ENCODE measurements at places on chromosomes 7 and 10.

- DNase-seq: no peak
Observed at GRCh38 chr7:4880218-4880617, 3.3 kb downstream of the RADIL start.

DNA sequence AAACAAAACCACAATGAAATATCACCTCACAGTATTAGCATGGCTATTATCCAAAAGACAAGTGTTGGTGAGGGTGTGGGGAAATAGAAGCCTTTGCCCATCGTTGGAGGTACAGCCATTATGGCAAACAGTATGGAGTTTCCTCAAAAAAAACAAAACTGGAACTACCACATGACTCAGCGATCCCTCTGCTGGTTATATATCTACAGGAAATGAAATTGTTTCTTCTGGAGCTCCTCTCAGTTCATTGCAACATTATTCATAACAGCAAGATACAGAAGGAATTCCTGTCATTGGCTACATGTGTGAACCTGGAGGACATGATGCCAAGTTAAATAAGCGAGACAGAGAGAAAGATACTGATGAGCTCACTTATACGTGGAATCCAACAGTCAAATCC is 2.4 kb upstream of the UBE3C start:
- peak; percentile 7 for DNase-seq

DNA sequence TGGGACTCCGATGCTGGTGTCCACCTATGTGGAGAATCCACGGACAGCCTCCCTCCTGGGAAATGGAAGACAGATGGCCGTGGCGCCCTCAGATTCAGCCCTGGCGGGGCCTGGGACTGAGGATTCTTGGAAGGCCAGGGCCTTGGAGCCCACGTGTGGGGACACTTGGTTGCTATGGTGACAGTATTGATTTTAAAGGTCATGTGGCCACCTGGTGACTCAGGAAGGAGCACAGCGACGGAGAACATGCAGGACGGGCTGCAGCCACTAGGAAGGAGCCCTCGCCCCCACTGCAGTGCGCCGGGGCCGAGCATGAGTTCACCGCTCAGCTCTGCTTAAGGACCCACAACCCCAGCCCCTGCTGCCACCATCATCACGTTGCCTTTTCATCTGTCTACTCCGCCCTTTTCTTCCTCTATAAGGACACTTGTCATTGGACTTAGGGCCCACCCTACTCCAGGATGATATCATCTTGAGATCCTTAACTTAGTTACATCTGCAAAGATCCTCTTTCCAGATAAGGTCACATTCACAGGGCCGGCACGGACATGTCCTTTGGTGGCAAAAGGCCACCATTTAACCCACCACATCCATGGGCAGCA is 3.7 kb upstream of the STK32C start:
- DNase-seq: no peak

DNA sequence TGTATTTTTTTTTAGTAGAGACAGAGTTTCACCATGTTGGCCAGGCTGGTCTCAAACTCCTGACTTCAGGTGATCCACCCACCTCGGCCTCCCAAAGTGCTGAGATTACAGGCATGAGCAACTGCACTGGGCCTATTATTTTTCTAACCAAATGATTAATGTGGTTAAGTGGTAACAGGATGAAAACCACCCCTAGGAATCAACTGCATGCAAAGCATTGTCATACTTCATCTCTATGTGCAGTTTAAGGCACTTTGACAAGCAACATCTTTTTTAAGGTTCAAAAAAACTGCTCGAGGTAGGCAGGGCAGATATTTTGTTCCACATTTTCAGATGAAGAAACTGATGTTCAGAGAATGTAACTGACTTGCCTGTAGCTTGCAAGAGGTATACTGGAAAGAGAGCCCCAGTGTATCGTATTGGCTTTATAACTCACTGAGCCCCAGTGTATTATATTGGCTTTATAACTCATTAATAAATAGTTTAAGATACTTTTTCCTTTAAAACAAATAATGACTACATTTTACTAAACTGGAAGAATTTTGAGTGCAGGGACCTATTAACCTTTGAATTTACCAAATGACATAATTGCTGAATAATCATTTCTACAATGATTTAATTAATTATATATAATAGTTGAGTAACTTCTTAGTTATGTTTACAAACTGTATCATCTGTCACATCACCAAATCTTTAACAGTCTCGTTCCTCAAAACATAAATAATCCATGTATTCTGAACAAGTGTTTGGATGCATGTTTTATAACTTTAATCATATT is 38.1 kb downstream of the RTKN2 start:
- no peak for DNase-seq

DNA sequence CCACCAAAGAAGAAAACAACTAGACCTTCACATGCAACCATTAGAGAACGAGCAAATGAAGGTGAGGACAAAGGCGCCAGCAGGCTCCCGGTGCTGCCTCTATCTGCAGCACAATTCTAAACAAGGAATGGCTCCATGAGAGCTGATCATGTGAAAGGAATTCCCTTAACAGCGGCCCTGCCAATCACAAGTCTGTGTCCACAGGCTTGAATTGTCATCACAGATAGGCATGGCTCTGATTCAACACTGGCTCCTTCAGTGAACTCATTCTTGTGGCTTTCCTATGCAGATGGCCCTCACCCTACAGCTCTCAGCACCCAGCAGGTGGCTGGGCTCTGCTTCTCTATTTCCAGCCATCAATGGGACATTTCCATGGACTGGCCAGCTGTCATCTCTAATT is 36.2 kb downstream of the LAMB1 start:
- no peak for DNase-seq

DNA sequence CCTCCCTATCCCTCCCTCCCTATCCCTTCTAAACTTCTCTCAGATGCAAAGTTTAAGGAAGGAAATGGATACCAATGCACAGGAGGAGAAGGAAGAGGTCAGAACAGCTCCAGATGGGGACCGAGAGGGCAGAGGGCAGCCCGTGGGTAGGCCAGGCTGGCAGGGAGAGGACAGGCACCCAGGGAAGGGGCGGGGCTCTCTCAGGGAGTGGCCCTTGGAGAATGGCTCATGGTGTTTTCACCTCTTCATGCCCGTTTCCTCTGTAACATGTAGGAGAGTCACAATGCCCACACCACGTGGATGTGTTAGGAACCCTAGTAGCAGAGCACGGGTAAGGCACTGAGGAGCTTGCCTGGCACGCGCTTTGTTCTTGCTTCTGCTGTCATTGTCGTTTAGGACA is 264.5 kb downstream of the CELF2 start:
- no peak for DNase-seq

DNA sequence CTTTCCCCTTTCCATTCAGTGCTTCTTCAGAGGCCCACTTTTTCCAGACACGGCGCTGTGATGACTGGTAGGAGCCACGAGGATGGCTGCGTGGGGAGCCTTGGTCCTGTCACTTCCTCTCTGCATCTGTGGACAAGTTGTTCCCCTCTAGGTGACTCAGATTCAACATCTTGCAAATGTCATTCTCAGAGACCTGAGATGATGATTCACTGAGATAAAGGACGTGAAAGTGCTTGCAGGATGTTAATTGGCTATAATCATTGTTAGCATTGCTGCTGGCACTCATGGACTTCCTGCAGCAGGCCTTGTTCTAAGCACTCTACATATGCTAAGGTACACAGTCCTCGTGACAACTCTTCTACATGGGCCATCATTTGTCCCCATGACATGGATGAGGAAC is 489.8 kb upstream of the ZMIZ1 start:
- no peak for DNase-seq

GRCh38 chr10:102673236-102673818 is 29.0 kb downstream of the TRIM8 start:
- no peak for DNase-seq

- DNase-seq: no peak
Observed at GRCh38 chr7:75842836-75843446, 29.3 kb upstream of the CCL24 start.

DNA sequence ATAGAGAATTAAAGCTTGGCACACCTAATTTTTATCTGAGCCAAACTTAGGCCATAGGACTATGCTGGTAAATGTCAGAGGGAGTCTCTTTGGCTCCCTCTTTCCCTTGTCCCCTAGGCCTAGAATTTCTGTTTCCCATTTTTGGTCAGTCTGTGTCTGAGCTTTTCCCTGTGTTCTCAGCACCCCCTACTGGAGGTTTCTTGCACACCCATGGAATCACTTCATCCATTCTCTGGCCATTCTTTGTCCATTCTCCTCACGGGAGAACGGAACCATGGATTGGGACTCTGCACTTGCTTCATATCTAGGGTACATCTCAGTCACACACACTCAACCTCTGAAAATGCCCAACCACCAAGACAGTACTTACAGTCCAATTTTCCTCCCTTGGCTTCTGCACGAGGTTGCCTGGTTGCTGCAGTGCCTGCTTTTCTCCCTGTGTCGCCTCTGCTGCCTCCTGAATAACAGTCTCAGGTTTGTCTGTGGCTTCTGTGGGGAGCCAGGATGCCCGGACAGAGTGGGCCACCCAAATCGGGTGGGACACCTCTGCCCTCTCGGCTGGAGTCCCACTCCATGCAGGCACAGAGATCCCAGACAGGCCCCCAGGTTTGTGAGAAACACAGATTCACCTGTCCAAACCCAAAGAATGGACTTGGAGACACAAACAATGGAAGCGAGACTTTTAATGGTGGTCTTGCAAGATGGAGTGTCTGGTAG is 35.1 kb upstream of the DNAH11 start:
- peak; percentile 43 for DNase-seq

GRCh38 chr10:99456931-99457288 is 26.5 kb upstream of the GOT1 start:
- no peak for DNase-seq

DNA sequence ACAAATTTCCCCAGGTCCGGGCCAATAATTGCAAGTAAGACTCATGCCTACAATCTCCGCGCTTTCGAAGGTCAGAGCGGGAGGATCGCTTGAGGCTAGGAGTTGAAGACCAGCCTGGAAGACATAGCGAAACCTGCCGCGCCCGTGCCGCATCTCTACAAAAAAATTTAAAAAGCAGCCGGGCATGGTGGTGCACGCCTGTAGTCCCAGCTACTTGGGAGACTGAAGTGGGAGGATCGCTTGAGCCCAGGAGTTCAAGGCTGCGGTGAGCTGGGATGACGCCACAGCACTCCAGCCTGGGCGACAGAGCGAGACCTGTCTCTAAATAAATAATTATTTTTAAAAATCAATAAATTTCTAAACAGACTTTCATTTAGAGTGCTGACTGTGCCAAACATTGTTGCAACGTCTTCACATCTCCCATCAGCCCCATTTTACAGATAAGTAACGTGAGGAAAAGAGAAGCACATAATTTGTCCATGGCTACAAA is 494 bp upstream of the CFAP43 start:
- DNase-seq: no peak

- DNase-seq: no peak
Observed at GRCh38 chr7:27362026-27362425, 119.4 kb downstream of the EVX1 start.

DNA sequence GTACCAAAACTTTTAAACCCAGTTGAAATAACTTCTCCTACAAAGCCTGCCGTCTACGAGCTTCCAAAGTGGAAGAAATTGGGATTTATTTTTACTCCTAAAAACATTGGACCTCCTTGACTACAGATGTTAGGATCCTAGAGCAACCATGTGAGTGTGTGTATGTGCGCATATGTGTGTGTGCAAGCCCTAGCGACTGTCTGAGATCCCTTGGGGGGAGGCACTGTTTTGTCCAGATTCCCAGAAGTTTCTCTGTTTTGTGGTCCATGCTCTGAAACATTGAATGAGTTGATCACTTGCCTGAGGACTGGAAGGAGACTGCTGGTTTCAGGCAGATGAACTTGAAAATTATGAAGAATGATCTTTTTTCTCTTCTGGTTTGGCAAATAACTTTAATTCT is 312.3 kb upstream of the ZNF32 start:
- no peak for DNase-seq

GRCh38 chr10:120791316-120791715 is 59.8 kb upstream of the WDR11 start:
- DNase-seq: no peak

DNA sequence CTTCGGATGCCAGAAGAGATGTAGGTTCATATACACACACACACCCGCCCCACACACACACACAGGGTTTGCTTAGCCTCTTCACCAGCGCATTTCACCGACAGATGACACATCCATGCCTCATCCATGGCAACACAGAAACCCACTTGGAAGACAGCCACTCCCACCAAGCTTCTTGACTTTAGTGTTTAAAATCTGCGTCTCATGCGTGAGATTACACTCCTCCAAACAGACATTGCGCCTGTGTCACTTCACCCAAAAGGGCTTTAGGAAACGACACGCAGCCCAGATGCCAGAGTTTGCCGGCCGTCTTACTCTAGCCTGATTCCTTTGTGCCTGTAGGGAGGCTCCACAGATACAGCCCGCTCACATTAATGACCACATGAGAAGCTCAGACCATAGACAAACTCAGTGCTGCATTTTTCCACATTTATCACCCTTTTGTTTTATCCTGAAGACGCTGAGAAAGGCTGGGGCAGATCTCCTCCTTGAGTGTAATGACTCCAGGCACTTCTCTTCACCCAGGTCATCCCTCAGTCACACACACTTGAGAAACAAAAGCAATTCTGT is 73.8 kb downstream of the DIP2C start:
- DNase-seq: no peak

DNA sequence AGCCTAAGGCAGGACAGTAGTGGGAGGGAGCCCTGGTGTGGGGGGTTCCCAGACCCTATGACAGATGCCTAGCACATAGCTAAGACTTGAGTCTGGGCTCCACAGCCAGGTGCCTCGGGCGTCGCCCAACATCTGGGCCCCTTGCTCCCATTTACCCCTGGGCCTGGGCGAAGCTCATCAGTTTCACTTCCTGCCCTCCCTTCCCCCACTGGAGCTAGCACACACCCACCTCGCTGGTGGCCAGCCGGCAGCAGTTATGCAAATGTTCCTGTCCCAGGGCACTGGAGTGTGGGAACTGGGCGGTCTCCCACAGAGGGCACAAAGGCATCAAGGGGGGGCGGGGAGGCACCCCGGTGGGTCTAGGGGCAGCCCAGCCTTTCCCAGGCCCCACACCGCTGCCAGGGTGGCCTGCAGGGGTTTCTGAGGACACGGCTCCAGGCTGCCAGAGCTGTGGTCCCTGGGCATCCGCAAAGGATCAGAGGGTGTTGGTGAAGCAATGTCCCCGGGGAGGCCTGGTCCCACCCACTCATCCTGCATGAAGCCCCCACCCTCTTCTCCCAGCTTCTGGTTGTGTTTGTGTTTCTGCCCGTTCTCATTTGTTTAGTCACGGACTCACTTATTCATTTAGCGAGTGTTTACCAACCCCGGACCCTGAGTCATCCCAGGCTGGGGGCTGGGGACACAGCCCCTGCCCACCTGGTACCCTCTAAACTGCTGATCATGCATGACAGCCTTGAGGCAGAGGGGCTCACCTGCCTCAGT is 20.4 kb downstream of the SH2B2 start:
- DNase-seq: peak; percentile 90

DNA sequence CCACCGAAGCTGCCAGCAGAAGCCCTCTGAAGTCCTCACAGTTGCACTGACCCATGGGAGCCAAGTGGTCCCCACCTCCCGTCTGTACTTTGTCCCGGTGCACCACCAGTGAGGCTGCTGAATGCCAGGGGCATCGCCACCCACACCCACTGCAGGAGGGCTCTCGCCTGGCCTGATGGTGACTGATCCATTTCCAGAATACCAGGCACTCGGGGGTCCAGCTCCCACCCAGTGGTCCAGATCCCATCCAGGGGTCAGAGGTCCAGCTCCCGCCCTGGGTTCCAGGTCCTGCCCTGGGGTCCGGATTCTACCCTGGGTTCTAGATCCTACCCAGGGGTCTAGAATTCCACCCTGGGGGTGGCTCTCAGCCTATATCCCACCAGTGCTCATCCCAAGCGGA is 9.1 kb upstream of the JAKMIP3 start:
- DNase-seq: no peak
